ENCODE measurements at places on chromosomes 16 and 17.

GRCh38 chr17:28928061-28928460 lies 23.3 kb downstream of the PHF12 start:
- DNase-seq = peak; percentile 20

DNA sequence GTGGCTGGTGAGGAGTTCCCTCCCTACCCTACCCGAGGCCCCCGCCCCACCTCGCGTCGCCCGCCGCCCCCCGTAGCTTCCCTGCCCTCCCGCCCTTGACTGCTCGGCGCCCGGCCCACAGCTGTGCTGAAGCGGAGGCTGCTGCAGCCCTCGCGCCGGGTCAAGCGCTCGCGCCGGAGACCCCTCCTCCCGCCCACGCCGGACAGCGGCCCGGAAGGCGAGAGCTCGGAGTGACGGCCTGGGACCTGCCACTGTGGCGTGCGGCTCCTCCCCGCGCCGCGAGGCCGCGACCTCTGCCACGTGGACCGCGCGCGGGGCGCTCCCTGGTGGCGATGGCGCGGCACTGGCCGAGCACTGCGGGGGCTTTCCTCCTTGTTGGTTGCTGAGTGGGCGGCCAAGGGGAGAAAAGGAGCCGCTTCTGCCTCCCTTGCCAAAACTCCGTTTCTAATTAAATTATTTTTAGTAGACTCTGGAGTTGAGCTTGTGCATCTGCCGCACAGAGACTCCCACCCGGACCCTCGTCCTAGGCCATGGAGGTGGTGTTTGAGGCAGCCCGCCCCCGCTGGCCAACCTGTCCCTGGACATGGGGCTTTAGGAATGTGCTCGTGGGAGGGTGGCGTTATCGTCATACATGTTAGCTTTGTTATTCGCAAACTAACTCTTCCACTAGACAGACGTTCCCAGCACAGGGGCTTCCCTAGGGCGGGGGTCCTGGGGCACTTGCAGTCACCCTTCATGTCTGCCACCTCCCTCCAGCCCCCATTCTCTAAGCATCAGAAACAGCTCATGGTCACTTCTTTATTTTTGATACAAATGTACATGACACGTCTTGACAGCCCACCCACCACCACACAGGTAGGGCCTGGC lies 4.4 kb downstream of the TP53I13 start:
- no peak for DNase-seq

DNA sequence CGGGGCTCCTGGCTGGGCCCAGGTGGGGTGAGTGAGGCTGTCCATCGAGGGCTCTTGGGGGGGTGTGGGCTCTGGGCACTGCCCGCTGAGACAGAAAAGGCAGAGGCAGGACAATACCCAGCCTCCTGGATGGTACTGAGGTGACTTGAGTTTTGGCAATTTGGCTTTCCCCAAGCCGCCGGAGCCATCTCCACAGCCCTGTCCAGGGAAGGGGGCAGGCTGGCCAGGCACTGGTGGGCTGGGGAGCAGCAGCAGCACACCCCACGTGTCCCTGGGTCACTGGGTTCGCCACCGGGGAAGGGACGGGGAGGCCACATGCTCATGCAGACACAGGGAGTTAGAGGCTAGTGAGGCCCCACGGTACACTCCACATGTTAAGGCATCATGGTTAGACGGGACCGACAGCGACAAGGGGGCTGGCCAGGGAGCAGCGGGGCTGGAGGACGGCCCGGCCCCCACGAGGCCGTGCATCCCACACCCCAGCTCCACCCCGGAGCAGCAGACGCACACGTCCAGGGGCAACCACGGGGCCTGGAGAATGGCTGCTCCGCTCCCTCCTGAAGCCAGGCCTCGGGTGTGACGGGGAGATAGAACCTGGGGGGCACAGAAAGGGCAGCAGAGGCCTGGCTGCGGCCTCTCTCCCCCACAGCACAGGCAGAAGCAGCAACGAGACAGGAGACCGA lies 3.0 kb downstream of the ARHGDIA start:
- DNase-seq = no peak

DNA sequence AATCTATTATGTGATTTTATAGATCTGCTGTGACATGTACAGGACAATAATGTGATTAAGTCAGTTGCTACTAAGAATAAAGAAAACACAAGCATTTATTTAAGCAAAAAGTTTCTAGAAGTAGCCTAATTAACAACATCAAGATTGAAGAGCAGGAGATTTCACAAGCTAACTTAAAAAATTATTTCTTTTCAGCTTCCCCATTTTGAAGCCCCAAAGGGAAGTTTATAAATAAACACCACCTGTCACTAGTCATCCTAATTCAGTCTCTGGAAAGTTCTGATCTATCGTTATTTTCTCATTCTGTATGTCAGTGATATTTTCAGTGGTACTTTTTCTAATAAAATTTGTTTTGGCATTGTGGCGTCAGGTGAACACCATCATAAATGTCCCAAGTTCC lies 8.3 kb downstream of the CAPNS2 start:
- no peak for DNase-seq

DNA sequence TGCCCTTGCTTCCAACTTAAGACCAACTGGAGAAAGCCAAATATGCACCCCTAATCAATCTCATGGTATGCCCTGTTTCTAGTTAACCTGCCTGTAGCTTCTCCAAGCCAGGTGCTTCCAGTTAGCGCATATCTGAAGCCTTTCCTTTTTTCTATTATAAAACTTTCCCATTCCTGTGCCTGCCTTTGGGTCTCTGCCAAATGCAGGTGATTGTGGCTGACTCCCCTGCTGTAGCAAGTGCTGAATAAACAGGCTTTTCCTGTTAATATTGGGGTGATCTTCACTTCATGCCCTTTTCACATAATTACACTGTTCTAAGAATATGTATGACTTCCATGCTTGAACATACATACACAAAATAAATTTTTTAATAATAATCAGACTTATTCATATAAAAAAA lies 207.4 kb downstream of the TANC2 start:
- no peak for DNase-seq

DNA sequence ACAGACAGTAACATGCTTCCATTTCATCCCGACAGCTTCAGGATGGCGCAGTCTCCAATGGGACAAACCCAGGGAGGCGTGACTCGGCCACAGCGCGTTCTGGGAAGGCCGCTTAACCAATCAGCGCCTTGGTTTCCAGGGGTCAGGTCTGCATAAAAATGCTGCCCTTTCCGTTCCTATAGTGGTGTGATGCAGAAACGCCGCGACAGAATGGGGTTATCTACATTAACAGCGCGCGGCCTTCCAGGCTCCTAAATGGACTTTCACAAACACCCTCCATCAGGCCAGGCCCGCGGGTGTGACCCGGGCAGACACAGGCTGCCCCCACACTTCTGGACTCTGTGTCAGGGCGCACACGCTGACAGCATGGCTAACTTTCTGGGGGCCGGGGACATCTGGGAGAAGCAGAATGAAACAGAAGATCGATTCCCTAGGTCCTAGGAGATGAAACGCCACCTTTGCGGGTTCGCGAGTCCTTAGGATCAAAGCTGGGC lies 792 bp downstream of the TMEM231 start:
- DNase-seq = no peak

GRCh38 chr16:81006813-81007695 lies at the start of the genes CENPN and CMC2:
Gene CENPN, plus strand, starts transcription at chr16:81007214. Its CDS starts 4,726 bp downstream, at chr16:81011940.
Gene CMC2, minus strand, starts transcription at chr16:81006885. Its CDS starts 9,491 bp downstream, at chr16:80997394.
- DNase-seq = peak; percentile 98

DNA sequence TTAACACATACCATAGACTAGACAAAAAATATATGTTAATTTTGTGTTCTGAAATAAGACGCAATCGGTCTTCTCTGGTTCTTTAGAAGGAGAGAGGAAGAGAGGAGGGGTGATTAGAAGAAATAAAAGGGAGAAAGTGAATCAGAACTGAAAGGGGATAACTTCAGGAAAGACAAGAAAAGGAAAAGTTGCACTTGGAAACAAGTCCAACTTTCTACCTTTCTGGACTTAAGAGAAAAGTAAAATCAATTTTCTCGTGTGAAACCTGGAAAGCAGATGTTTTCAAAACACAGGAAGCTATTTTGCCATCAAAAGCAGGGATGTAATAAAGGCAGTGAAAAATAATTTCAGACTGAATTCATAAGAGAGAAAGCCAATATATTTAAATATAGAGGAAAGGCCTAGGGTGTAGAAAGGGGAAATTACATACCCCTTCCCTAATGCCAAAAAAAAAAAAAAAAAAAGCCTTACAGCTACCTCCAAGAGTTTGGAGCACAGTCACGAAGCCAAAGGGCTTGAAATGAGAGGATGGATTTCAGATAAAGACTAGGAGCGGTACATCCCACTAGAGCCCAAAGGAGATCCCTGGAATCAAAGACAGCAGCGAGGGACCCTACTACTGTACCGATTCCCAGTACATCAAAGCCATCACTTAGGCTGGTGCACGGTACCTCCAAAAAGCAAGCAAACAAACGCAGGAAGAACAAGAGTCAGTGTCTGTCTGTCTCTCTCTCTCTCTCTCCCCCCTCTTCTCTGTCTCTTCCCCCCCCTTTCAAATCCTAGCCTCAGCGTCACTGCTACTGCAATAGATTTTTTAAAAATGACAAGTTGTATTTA lies 12.1 kb upstream of the ZFHX3 start:
- no peak for DNase-seq

- no peak for DNase-seq
Measured at GRCh38 chr16:51439271-51439670, 288.2 kb upstream of the SALL1 start.

DNA sequence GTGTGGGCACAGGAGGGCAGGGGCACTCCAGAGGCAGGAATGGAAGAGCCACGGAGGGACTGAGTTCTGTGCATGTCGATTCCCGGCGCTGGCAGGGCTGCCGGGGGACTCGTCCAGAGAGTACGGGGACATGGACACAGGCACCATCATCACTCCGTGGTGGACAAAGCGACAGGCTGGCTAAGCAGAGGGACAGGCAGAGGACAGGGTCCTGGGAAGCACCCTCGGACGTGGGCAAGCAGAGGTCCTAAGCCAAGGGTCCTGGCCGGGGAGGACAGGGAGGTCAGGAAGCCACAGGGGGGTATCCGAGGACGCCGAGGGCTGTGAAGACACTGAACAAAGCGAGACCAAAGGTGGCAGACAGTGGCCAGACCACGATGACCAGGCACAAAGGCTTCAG lies 44.3 kb upstream of the ENPP7 start:
- no peak for DNase-seq

DNA sequence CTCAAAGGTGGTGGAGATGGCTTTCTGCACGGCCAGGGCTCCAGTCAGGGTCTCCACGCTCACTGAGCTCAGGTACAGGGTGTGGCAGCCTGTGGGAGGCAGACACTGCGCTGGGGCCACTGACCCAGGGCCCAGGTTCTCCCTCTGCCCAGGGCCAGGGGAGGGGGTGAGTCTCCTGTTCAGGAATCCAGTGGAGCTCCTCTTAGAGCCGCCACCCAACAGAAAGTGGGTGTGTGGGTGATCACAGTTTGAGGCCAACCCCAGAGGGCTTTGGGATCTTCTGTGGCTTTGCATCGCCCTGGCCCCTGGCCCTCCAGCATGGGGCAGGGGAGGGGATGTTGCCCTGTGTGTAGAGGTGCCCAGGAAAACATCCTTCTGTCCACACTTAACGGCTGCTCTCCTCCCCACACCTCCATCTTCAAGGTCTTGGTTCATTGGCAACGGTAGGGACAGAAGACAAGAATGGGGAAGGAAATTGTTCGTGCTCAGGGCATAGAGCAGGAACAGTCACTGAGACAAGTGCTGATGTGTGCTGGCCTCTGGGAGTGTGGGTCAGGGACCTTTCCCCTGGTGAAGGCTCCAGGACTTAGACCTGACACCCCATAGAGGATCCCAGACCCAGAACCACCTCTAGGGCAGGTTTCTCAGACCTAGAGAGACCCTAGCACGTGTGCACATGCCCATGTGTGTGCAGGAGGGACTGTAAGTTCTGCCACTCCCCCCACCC lies 21.5 kb downstream of the TNS4 start:
- DNase-seq = no peak

- DNase-seq = no peak
Measured at GRCh38 chr16:10729104-10730048, 14.3 kb upstream of the NUBP1 start.

DNA sequence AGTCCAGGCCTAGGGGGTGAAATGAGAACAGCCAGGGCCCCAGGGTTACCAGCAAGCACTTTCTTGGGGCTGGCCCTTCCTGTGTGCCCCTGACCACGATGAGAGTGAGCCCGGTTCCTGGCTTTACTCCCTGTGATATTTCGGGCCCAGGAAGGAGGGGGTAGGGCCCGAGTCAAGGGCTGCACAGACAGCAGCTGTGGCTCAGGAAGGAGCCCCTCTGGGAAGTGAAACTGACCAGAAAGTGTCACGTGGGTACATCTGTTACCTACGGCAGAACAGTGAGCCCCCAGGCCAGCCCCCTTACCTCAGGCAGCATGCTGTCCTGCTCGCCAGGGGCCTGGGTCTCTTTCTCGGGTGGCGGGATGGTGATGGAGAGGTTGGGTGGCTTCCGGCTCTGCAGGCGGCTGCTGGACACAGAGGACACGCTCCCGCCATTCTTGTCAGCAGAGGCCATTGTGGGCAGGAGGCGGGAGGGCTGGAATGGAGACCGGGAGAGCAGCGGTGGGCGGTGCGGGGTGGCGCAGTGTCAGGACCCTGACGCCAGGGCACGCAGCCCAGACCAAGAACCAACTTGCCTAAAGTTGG lies 13.8 kb downstream of the AANAT start:
- DNase-seq = no peak

DNA sequence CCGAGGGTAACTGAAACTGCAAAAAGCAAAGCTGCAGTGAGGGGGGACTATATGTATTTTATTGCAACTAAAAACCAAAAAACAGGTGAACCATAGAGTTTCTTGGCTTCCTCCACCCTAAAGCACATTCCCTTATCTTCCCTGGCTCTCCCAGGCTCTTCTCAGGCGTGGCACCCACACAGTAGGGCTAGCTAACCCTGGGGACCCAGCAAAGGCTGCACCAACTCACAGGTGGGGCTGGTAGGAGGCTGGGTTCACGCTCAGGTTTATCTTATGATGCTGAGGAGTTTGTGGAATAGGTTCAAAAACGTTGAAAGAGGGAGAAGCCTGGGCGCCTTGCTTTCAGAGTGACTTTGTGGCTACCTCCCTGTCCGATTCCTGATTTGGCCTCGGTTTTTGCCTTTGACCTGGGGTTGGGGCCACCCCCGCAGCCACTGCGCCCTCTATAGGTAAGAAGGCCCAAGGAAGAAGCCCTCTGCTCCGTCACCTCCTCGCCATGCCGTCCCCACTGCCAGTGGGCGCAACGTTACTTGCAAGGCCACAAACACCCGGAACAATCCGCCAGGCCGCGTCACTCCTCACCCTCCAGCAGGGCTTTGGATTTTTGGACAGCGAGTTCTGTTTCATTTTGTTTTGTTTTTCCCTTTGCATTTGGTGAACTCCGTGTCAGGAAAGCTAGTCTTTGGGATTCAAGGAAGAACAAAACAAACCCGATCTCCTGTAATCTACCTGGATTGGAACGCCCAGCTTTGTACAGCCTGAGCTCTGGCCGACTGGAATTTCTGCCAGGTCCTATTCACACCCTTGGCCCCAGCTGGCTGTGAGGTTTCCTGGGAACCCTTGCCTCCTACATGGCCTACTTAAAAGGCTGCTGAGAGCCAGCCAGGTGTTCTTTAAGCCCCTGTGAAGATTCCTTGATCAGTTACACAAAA lies 60.8 kb downstream of the TBC1D16 start:
- DNase-seq = no peak

GRCh38 chr17:7716901-7717755 lies at the start of gene DNAH2:
Gene DNAH2, plus strand, starts transcription at chr17:7717744. Its CDS starts 1,991 bp downstream, at chr17:7719735.
- no peak for DNase-seq

Data from CD4-positive, alpha-beta T cell treated with Interleukin-6 at 100 ng/mL for 8 hours (primary cell).